Left kidney (tissue), 8 donors: ENCODE measurements at places on chromosomes 1 and 21. TPM values are rescaled to one million over a fixed set of nuclear protein-coding genes. Genes with fewer than 3 reads are reported as not detected.

DNA sequence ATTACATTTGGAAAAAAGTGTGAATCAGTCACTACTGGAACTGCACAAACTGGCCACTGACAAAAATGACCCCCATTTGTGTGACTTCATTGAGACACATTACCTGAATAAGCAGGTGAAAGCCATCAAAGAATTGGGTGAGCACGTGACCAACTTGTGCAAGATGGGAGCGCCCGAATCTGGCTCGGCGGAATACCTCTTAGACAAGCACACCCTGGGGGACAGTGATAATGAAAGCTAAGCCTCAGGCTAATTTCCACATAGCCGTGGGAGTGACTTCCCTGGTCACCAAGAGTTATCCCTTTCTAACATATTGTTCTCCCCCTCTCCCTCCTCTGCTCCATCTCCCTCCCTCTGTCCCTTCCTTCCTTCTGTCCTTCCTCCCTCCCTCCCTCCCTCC is 47.7 kb upstream of the RHOU start:
- no peak for DNase-seq

DNA sequence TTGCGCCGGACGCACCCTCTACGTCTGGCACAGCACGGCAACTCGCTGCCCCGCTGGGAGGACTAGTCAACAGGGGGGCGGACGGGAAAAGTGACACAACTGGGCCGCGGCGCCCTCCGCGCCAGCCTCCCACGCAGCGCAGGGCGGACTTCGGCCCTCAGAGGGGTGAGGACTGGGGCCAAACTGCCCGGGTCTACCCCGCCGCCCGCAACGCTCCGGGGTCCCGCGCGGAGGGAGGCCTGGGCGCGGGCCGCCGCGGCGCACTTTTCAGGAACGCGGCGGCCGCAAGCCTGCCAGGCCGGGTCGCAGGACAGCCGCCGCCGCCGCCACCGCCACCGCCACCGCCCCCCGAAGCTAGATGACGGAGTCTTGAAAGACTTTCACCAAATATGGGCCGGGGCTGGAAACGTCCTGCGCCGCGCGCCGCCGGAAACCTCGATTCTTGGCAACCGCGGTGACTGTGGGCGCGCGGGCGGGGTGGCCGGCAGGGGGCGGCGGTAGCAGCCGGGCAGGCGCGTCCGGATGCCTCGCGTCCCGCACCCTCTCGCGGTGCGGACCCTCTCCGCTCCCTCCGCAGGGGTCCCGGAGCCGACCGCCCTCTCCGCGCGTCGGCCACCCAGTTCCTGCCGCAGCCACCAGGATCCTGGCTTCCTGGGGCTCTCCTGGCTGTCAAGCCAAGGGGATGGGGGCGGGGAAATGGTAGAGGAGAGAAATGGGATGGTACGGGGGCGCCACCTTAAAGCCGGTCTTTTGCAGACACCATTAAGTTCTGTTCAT is 3.7 kb upstream of the CCN1 start:
- DNase-seq = peak; percentile 83

- DNase-seq = no peak
Observed at GRCh38 chr1:224932607-224933249, 3.3 kb downstream of the DNAH14 start.

DNA sequence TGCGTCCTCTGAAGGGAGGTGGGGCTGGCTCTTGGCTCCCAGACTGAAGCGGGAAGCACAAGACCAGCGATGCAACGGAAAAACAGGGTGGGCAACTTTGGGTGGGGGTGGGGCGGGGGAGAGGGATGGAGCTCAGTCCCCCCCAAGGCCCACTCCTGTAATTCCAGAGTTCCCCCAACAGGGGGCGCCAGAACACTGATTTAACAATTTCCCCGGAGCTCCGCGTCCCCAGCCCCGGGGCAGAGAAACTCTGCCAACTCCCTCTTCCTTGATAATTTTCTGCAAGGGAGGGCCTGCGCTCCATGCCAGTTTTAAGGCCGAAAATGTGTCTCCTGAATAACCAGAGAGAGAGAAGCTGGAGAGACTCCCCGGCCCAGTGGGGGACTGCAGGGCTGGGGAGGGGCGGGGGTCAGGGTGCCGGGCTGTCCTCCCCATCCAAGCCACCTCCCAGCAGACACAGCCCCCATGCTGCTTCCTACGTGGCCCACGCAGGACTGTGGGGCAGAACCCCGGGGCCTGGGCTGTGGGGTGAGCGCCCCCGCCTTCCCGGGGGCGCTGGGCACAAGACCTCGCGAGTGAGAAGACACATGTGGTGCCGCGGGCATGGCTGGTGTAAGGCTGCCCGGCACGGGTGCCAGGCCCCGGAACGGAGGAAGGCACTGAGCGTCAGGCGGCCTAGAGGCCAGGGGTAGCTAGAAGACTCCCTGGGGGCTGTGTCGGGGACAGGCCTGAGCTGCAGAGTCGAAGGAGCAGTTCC is 51.4 kb downstream of the KIF21B start:
- peak; percentile 72 for DNase-seq

DNA sequence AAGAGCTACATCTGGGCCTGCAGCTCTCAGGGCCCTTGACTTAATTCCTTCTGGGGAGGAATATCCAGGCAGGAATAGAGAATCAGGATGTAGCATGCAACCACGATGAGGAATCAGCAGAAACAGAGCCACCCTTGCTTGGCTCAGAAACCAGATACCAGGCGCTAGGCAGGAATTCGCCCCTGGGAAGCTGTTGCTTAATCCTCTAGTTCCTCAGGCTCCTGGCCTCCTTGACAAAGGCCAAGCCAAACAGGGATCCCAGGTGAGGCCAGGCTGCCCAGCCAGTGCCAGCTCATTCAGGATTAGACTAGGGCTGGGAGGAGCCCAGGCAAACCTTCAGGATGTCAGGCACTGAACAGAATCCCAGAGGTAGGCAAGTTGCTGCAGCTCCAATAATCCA is 48.2 kb upstream of the IRF2BP2 start:
- no peak for DNase-seq

DNA sequence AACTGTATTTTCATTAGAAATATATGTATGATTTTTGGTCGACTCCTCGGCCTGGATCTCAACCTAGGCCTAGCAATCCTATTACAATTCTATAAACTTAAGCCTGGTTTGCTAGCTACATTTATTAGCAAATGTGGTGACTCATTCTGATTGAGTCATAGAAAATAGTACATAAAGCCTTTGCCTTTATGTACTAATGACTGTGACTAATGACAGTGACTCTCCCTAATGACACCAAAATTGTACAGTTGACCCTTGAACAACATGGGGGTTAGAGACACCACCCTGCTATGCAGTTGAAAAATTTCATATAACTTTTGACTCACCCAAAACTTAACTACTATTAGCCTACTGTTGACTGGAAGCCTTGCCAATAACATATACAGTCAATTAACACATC is 78.9 kb downstream of the CLEC20A start:
- no peak for DNase-seq

DNA sequence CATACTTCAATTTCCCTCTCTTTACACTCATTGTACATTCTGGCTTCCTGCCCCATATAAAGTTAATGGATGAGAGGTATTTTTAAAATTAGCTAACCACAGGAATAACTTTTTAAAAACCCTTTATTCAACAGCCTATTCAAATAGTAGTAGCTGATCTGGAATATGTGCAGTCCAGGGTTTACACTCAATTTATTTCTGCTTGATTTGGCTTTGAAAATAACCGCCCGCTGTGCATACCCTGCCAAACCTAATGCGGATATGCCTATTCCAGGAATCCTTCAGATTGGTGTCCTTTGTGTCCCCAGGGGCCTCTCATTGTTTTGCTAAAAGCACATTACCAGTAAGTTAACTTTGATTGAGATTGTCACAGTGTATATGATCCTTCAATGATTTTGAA is 1686.2 kb downstream of the PLA2G4A start:
- DNase-seq = no peak

GRCh38 chr1:61434276-61434675 is 290.7 kb downstream of the TM2D1 start:
- no peak for DNase-seq

DNA sequence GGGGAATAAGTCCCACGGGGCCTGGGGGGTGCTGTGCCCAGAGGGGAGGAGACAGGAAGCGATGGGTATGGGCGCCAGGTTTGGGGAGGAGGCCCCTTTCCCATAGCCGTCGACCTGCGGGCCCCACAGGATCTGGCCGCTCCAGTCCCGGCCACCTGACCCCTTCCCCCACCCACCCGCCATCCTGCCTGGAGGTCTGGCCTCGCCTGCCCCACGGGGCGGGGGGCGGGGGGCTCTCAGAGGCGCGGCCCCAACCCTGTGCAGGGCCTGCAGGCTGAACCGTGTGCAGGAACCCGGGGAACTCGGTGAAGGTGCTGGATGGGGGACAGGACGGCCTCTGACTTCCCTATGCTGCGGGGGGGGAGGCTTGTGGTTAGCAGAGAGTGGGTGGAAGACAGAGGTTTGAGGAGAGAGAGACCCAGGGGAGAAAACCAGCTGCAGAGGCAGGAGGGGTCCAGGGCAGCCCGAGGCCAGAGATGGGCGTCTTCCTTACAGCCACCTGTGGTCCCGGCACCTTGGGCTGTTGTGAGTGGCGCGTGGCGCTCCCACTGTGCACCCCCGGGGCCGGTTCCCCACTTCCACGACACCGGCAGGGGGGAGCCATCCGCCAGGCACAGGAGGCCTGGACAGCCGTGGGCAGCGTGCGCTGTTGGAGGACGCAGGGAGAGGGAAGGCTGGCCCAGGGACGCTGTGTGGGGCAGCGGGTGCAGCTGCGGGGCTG is 2.5 kb upstream of the TNFRSF18 start:
- no peak for DNase-seq

- no peak for DNase-seq
Observed at GRCh38 chr1:200895801-200896530, 1.3 kb downstream of the INAVA start.

- no peak for DNase-seq
Observed at GRCh38 chr1:10065344-10065685, 32.6 kb downstream of the UBE4B start.

- no peak for DNase-seq
Observed at GRCh38 chr1:17957588-17958267, 149.9 kb upstream of the IGSF21 start.

DNA sequence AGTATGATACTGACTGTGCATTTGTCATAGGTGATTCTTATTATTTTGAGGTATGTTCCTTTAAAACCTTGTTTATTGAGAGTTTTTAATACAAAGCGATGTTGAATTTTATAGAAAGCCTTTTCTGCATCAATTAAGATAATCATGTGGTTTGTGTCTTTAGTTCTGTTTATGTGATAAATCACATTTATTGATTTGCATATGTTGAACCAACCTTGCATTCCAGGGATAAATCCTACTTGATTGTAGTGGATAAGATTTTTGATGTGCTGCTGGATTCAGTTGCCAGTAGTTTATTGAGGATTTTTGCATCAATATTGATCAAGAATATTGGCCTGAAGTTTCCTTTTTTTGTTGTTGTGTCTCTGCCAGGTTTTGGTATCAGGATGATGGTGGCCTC is 158.0 kb downstream of the CENPF start:
- no peak for DNase-seq

GRCh38 chr1:55650444-55650843 is 435.3 kb upstream of the USP24 start:
- no peak for DNase-seq

DNA sequence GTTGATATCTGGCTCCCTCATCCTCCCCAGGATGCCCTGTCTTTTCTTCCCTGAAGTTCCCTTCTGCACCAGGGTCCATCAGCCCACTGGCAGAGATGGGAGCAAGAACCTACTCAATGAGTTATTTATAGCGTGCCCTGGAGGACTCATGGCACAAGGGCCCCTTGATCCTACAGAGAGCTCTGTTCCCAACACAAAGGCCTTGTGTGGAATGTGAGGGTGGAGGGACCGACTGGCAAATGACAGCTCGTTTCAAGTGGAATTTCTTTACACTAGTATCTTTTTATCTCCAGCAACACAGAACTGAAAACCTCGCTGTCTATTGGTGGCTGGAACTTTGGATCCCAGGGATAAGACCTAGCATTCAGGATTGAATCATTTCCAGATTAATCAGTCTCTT is 22.4 kb downstream of the CHI3L2 start:
- no peak for DNase-seq

DNA sequence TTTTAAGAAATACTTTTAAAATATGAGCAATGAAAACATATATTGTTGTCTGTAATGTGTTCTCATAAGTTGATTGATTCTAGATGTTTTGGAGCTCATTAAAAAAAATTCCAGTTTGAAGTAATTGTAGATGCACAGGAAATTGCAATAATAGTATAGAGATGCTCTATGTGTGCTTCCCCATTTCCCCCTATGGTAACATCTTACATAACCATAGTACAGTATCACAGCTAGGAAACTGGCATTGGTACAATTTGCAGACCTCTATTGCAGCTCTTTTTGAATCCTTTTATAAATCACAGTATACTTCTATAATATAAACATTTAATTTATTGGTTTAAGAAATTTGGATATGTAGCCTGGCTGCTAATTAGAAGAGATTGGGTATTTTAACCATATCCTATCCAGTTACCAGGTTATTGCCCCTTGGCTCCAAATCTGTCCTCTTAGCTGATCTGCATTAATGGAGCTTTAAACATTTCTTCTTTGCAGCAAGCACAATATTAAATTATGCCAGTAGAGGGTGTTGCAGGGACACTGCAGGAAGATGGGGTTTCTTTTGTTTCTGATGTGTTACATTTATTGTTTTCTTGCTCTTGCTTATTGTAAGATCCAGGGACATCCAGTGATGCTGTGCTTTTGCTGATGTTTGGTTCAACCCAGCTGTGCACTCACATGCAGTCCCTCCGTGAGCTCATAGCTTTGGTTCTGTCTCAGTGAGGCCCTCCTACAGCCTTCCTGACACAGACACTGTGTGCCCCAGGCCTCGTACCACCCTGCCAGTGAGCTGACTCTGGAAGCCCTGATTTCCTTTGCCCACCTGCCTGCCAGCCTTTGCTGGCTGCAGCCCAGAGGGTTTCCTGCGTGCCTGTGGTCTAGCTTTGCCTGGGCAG is 103.3 kb downstream of the RABGAP1L start:
- peak; percentile 49 for DNase-seq

DNA sequence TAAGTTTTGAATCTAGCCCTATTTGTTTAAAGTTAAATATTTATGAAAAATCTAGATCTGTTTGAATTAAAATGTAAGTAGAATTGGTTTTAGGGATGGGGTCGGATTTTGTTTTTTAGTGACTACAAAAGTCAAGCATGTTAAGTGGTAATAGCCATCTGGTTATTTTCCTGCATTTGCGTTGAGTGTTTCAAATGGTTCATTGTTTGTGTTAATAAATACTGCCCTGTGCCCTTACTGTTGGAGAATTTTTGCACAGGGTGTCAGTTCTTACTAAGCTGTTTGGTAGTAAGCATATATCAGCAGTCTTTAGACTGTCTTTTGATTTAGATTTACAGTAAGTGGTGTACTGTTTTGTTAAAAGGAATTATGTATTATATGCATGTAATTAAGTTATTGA is 46.1 kb upstream of the TARS2 start:
- no peak for DNase-seq

- no peak for DNase-seq
Observed at GRCh38 chr1:175413367-175413766, 220.8 kb upstream of the KIAA0040 start.

The CLDN17 gene
- polyA plus RNA-seq = not detected

The LIN28A gene
- 0.15 TPM for polyA plus RNA-seq

The ZBTB7B gene
- polyA plus RNA-seq = 11.5 TPM

The DIRAS3 gene
- 3.1 TPM for polyA plus RNA-seq

The RIPK4 gene
- 14.4 TPM for polyA plus RNA-seq

The THBS3 gene
- polyA plus RNA-seq = 49.6 TPM

The SLC5A9 gene
- polyA plus RNA-seq = 20.6 TPM

The FAM72D gene
- polyA plus RNA-seq = 3.5 TPM

The ACP6 gene
- polyA plus RNA-seq = 43.0 TPM
